ENCODE measurements at places on chromosomes 6 and 20.

DNA sequence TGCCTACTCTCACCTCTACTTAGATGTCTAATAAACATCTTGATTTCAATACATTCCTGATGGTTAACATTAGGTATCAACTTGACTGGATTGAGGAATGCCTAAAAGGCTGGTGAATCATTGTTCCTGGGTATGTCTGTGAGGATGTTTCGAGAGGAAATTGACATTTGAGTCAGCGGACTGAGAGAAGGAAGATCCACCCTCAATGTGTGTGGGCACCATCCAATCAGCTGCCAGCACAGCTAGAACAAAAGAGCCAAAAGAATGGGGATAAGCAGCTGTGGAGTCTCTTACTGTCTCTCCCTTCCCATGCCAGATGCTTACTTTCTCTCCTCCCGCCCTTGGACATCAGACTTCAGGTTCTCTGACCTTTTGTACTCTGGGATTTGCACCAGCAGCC lies 128.6 kb upstream of the HS3ST5 start:
- H3K36me3 ChIP-seq = no peaks in the 10 kb centered on the region
- no peak overlapping the region for H3K4me3 ChIP-seq
- H3K27me3 ChIP-seq = no peaks in the 10 kb centered on the region
- DNase-seq = no peak

GRCh38 chr20:37335642-37336368 lies 10.1 kb upstream of the SRC start:
- no peaks in the 10 kb centered on the region for H3K27me3 ChIP-seq
- H3K27ac ChIP-seq = no peak overlapping the region
- H3K4me3 ChIP-seq = no peak overlapping the region
- H3K36me3 ChIP-seq = no peaks in the 10 kb centered on the region
- no peaks in the 10 kb centered on the region for H3K4me1 ChIP-seq
- no peak for DNase-seq

DNA sequence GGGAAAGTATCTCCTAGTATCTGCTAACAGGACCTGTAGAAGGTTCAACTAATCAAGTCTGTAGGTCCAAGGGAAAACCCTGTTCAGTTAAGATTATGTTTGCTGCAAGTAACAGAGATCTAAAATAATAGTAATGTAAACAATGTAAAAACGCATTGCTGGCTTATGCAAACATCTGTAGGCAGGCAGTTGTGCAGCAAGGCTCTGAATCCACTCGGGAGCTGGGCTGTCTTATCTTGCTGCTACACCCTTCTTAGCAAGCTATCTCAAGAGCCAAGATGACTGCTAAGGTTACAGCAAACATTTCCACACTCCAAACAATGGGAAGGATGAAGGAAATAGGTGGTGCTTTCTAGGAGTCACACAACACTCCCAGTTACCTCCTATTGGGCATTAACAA lies 397.3 kb upstream of the NRSN1 start:
- H3K4me1 ChIP-seq = no peaks in the 10 kb centered on the region
- DNase-seq = no peak
- no peaks in the 10 kb centered on the region for H3K27me3 ChIP-seq

DNA sequence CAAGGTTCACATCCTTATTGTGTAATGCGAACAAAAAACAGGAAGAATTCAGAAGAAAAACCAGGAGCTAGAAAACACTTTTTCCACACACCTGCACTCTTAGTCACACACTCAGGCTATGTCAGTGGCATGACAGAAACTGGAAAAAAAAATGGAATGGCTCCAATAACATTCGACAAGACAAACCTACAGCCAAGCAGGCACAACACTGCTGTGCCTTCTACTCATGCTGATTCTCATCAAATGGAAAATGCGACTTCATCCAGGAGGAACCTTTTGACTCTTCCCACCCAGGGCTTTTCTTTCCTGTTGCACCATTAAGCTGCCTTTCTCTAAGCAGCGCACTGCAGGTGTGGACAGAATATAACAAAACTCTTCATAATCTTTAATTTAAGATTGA lies 163.2 kb upstream of the BTBD3 start:
- DNase-seq = no peak
- H3K27me3 ChIP-seq = no peaks in the 10 kb centered on the region
- no peak overlapping the region for H3K27ac ChIP-seq
- H3K4me1 ChIP-seq = no peaks in the 10 kb centered on the region
- no peak overlapping the region for H3K4me3 ChIP-seq

GRCh38 chr6:18243302-18243893 lies 20.9 kb downstream of the DEK start:
- H3K36me3 ChIP-seq = peaks cover 100% of the 10 kb centered on the region
- H3K27ac ChIP-seq = no peak overlapping the region
- no peak overlapping the region for H3K4me3 ChIP-seq
- DNase-seq = no peak
- no peaks in the 10 kb centered on the region for H3K4me1 ChIP-seq
- no peaks in the 10 kb centered on the region for H3K27me3 ChIP-seq

GRCh38 chr20:35561268-35561667 lies 19.4 kb downstream of the ERGIC3 start:
- H3K36me3 ChIP-seq = peaks cover 20% of the 10 kb centered on the region
- no peak overlapping the region for H3K4me3 ChIP-seq
- no peaks in the 10 kb centered on the region for H3K4me1 ChIP-seq
- no peaks in the 10 kb centered on the region for H3K27me3 ChIP-seq

- H3K4me1 ChIP-seq = no peaks in the 10 kb centered on the region
- no peaks in the 10 kb centered on the region for H3K36me3 ChIP-seq
- H3K4me3 ChIP-seq = no peak overlapping the region
- H3K27me3 ChIP-seq = peaks cover 3% of the 10 kb centered on the region
- DNase-seq = no peak
Observed at GRCh38 chr20:52246366-52246765, 54.8 kb upstream of the ZFP64 start.

DNA sequence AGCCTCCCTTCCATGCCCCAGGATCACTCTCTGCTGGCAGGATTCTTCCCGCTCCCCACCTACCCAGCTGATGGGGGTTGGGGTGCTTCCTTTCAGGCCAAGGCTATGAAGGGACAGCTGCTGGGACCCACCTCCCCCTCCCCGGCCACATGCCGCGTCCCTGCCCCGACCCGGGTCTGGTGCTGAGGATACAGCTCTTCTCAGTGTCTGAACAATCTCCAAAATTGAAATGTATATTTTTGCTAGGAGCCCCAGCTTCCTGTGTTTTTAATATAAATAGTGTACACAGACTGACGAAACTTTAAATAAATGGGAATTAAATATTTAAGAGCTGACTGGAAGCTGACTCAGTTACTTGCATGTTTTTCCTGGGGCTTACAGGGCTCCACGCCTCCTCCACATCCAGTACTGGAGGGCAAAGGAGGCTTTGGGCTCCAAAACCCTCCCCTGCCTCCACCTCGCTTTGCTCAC lies 24.3 kb upstream of the FANCE start:
- no peaks in the 10 kb centered on the region for H3K4me1 ChIP-seq
- no peak overlapping the region for H3K27ac ChIP-seq
- no peak overlapping the region for H3K4me3 ChIP-seq
- H3K27me3 ChIP-seq = no peaks in the 10 kb centered on the region
- peaks cover 26% of the 10 kb centered on the region for H3K36me3 ChIP-seq

GRCh38 chr6:26156850-26157250 lies 69.6 kb downstream of the HFE start:
- H3K27ac ChIP-seq = peak overlapping the region; percentile 90
- H3K27me3 ChIP-seq = no peaks in the 10 kb centered on the region
- DNase-seq = peak; percentile 85
- H3K36me3 ChIP-seq = peaks cover 5% of the 10 kb centered on the region
- H3K4me1 ChIP-seq = peaks cover 34% of the 10 kb centered on the region

GRCh38 chr20:43542674-43543073 lies 16.2 kb upstream of the SGK2 start:
- no peaks in the 10 kb centered on the region for H3K4me1 ChIP-seq
- H3K27me3 ChIP-seq = no peaks in the 10 kb centered on the region
- no peak for DNase-seq
- H3K4me3 ChIP-seq = no peak overlapping the region

DNA sequence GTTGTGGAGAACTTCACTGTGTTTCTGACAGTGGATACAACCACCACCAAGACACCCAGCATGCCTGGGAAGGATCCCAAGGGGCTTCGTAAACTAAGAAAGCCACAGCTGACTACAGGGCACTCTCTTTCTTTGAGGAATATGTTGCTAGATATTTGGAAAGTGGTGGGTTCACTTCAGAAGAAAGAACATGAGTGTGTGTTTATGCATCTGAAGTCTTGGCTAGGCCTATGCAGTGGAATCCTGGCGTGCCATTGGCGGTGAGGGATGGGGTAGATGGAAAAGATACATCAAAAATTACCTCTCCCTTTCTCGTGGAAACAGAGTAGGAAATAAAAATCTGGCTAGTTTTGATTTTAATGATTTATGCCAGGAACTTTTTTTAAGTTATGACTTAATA lies 187.7 kb downstream of the PDE7B start:
- no peaks in the 10 kb centered on the region for H3K36me3 ChIP-seq
- peaks cover 11% of the 10 kb centered on the region for H3K27me3 ChIP-seq
- no peaks in the 10 kb centered on the region for H3K4me1 ChIP-seq
- no peak overlapping the region for H3K4me3 ChIP-seq
- DNase-seq = no peak
- no peak overlapping the region for H3K27ac ChIP-seq

Measured in DND-41 (cell line).